Activated T-helper 9 cell treated with anti-CD3 and anti-CD28 coated beads, Interleukin-2, amount 50 U/mL, for 16 hours (primary cell): ENCODE measurements at places on chromosomes 12 and 14.

DNA sequence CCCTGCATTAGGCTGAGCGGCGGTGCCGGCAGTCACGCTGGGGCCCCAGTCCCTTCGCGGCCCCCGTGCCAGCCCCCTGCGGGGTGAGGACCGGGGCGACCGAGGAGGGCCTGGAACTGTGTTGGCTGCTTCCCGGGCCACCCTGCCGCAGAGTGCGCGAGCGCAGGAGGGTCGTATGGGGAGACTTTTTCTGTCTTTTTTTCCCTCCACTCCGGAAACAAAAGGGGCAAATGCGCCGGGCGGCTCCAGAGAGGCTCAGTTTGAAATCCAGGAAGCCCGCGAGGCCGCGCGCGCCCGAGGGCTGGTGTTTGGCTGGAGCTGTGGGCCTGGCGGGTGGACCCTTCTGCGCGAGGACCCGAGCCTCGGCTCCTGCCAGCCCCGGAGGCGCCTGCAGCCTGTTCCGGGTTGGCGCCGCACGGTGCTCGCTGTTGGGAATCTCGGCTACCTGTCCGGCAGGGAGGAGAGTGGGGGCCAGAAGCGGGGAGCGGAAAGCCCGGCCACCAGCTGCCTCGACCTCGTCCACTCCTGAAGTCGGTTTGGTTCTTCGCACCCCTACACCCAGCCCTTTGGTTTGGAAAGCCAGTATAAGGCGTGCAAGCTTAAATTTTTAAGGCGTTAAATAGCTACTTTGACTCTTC, 638 bp downstream of the PLEKHG3 start:
- DNase-seq: peak; percentile 13

DNA sequence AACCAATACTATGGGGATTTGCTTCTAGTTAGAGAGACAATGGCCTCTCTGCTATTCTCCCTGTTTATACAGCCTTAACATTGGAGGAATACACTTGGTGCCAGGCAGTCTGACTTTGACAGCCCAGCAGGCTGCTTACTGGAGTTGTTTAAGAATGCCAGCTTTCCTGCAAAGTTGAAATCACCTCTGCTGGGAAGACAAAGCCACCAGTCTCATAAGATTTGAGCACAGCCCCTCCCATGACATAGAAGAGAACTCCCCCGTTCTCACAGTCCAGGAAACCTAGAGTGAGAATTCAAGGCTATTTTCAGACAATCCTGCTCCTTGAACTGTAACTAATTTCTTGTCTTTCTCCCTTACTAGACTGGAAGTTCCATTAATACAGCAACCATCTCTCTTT, 21.1 kb upstream of the CATSPERB start:
- no peak for DNase-seq

GRCh38 chr12:92992041-92992440, 62.9 kb upstream of the EEA1 start:
- DNase-seq: no peak

GRCh38 chr14:60622917-60623257, 26.4 kb downstream of the SIX1 start:
- no peak for DNase-seq

DNA sequence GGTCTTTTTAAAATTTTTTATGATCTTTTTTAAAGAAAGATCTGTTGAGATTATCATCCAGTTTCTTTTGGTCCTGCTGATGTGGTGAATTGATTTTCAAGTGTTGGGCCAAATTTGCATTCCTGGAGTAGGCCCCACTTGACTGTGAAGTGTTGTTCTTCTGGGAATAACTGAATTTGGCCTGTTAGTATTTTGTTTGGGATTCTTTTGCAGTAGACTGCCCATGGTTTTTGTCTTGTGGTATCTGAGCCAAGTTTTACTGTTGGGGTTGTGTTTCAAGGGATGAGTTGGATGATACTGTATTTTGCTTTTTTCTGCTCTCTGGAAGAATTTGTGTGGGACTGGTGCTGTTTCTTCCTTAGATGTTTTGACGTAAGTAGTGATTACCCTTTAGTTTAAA, 4.0 kb upstream of the SYCP3 start:
- no peak for DNase-seq

- DNase-seq: no peak
Observed at GRCh38 chr12:1566449-1567135, 27.8 kb downstream of the FBXL14 start.

DNA sequence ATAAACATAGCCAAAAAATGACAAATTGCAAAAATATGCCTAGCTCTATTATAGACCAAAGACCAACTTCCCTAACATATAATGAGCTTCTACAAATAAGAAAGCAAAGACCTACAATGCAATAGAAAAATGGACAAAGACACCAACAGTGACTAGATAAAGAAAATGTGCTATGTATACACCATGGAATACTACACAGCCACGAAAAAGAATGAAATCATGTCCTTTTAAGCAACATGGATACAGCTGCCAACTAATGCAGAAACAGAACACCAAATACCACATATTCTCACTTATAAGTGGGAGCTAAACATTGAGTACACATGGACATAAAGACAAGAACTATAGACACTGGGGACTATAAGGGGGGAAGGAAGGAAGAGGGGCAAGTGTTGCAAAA, 10.9 kb upstream of the PCNX1 start:
- DNase-seq: no peak

DNA sequence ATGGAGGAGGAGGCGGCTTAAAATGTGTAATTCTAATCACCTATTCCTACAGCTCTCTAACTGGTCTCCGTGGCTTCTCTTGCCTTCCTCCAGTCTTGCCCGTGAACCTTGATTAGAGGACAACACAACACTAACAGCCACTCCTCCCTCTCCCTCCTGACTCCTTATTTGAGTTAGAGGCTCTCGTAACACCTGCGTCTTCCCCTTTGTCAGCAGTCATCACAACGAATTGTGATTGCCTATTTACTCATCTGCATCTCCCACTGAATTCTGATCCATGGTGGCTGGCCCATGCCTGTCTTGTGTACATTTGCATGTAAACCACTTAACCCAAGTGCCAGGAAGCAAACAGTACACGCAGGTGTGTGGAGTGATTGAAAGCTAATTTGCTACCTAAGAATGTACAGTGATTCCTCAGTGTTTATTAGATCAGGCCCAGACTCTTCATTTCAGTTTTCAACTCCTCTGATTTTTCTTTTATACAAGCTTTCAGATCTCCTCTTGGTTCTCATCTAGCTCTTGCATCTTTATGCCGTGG, 154.5 kb downstream of the MON2 start:
- DNase-seq: no peak

DNA sequence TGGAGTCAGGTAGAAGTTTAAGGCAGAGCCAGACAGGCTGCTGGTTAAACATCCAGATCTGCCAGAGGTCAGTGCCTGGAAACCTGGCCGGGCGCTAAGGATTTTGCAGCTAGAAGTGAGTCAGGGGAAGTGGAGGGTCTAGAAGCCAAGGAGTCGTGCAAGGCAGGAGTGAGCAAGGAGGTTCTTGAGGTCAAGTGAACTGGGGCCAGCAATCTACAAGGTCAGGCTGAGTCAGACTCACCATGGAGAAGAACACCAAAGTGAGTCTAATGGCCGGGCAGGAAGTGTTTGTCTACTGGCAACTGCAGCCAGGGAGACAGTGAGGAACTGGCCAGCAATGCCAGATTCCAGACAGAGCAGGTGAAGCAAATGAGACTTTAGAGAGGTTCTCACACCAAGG, 628.2 kb downstream of the ETNK1 start:
- DNase-seq: no peak

GRCh38 chr14:96204151-96205058, at the start of gene BDKRB2:
BDKRB2 (plus strand) TSS chr14:96204839; CDS start chr14:96237108, 32,269 bp downstream.
- no peak for DNase-seq

GRCh38 chr14:103946975-103947374, 4.6 kb upstream of the RD3L start:
- no peak for DNase-seq

DNA sequence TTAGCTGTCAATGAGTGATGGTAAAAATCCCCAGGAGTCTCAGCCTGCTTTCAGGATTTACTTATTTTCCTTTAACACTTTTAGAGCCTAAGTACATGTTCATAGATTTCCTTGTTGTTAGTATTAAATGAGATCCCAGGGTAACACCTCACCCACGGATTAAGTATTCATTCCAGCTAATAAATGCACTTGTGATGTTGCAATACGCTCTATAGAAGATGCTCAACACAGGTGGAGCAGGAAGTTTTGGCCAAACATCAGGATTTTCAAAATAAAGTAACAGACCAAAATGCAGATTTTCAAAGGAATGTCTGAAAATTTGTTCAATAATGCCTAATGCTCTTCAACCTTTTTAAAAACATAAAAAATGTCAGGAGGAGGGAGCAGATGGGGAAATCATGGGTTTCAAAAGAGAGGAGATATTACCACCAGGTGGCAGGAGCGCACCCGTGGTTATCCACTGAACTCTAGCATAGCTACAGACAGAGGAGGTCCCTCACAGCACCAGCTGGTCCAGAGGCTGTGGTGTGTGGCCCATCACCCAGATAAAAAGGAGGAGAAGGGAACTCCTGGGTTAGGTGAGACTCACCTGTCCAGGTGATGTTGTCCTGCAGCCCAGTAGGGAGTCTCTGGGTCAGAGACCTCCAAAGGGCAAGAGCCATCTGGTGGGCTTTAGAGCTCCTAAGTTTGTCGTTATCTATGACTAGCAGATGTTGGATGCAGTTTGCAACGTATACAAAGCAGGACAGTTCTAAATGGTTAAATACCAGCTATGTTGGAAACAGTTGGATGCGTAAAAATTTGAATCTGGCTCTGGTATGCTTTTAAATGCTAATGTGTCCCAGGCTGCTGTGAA, 1158.4 kb upstream of the TMEM132C start:
- DNase-seq: peak; percentile 12

DNA sequence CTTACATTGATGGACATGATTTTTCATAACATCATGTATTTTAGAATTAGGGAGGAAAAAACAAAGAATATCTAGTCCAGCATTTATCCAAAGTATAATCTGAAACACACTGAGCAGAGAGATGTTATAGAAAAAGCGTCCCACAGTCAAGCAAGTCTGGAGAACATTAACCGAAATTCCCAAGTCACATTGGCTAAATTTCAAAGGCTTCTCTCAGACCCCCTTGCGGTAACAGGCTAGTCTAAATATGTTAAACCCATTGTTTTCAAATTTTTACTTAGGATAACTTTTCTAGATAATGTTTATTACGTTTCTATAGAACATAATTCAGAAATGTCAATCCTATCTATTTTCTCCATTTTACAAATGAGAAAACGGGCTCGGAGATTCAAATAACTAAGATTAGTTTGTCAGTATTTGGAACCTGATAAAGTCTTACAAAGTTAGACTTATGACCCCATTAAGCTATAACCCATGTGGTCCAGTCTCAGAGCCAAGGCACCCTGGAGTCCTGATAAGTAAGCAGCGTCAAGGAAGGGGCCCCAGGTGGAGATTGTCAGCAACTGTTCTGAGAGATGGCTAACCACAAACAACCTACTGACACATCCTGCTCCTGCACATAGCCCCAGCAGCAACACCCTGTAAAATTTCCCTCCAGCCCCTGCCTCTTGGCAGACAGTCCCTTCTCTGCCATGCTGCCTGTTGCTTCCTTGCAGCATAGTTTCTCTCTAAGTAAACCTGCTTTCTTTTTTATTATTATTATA, 220.6 kb upstream of the TMEM260 start:
- DNase-seq: no peak

GRCh38 chr14:64857979-64858744, 21.5 kb downstream of the SPTB start:
- DNase-seq: no peak
